Vagina (tissue), 2 donors: ENCODE measurements at places on chromosomes 1 and 21.

DNA sequence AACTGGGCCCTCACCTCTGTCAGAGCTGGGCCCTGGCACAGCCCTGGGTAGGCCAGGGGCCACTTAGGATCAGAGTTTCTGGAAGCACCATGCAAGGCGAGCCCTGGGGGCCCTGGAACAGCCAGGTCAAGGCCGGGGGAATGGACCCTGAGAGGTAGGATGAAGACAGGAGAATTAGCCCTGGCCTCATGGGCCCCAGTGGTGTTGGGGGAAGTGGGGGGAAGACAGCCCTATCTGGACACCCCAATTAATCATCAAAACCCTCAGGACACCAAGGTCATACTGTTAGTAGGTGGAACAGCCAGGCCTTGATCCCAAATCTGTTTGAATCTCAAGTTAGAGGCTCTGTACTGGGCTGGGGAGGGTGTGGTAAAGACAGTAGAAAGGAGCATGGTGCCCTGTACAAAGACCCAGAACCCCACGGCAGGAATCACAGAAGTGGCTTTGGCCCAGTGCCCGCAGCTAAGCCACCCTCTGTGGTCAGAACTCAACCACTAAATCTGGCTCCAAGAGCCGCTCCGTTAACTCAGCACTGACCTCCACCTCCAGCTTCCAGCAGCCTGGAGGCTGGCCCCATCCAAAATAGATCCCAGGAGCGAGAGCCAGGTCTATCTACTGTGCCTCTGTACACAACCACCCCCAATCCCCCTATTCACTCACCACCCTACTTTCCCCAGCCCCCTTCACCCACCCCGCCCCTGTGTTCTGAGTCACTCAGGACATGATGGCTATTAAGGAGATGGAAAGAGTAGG is 14.0 kb upstream of the TRIM63 start:
- no peak for DNase-seq

- DNase-seq, result no peak
Observed at GRCh38 chr1:75707191-75707590, 17.3 kb upstream of the ACADM start.

DNA sequence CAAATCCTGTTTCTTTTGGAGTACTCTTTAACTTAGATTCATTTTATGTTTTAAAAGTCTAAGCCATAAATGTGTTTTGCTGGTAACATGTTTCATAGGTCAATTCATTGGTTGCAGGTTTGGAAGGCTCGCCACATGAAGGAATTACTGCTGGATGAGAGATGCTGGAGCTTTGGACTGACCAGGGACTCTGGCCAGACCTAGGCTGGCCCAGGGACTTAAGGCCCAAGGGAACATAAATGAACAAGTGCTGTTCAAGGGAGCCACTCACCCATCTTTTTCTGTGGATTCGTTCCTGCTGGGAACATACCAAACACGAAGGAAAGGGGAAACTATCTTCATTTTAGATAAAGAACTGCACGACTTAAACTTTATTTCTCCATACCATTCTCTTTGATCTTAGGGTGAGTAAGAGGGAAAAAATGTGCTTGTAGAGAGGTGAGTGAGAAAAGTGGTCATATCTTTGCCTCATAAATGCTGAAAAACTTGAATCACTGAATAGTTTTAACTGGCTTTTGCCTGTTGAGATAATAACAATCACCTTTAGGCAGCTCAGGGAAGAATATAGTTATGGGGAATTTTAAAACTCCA is 15.3 kb upstream of the SHCBP1L start:
- no peak for DNase-seq

GRCh38 chr1:177558372-177558771 is 387.6 kb downstream of the BRINP2 start:
- DNase-seq, result no peak

GRCh38 chr1:19068639-19069276 is 112.3 kb upstream of the IFFO2 start:
- no peak for DNase-seq

- DNase-seq, result no peak
Observed at GRCh38 chr1:198672124-198672523, 33.3 kb downstream of the PTPRC start.

GRCh38 chr1:187509091-187509490 is 680.3 kb downstream of the PLA2G4A start:
- no peak for DNase-seq

GRCh38 chr1:111955755-111956154 is 33.7 kb downstream of the KCND3 start:
- no peak for DNase-seq

DNA sequence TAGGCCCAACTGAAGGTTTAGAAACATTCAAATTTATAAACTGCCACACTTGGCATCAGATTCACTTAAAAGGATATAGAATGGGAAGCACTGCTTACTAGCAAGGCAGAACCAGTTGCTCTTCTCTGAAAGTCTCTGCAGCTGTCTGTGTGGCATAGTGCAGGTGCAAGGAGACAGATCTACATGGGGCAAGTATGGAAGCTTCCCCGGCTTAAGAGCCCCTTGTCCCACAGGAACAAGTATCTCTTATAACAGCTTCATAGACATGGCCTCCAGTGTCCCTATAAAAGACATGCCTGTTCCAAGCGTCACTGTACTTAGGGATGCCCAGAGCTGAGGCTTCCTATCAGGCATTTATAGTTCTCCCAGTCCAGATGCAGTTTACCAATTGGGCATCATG is 26.5 kb downstream of the ZBTB8B start:
- DNase-seq, result no peak

- DNase-seq, result no peak
Observed at GRCh38 chr1:95004013-95004412, 68.7 kb downstream of the ALG14 start.

DNA sequence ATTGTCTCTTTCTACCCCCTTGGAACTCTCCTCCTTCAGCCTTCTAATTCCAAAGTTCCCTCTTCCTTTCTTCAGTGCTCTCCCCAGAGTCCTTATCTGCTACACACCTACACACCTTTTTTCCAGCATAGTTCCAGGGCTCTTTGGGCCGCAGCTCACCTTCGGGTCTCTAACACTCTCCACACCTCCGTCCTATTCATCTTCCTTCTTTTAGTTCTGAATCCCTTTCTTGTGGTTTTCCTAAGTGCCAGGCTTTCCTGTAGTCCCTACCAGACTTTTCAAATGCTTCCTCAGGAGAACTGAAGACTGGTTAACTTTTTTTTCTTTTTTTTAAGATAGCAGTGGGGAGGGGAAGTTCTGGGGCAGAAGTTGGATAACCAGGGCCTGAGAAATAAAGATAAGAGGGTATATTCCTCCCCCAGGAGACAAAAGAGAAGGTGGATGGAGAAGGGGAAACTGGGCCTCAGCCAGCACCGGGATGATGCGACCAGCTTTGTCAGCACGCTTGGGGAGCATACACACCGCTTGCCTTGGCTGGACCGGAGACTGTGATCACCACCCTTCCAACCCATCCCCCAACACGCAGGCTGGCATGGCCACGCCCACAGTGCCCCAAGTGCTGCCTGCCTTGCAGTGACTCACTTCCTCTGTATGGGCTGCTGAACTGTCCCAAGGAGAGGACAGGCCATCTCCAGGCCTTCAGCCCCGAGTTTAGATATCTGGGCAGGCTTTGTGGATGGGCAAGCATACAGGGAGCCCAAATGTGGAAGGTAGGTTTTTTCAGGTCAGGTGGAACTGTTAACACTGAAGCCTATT is 2.5 kb upstream of the CERS2 start:
- DNase-seq, result no peak

DNA sequence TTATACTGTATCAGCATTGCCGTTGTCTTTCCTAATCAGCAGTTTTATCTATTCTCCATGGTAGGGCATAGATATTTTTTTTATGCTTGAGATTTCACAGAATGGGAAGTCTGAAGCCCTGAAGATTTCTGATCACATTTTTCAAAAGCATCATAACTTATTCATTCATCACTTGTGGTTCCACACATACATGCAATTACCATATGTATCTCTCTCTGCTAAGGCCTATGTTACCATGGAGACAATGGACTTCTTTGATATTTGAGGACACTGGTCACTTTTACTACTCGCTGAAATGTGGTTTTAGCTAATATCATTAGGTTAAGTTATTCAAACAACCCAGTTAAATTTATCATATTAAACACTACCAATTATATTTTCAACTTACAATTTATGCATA is 1827.0 kb downstream of the MRPL39 start:
- no peak for DNase-seq

DNA sequence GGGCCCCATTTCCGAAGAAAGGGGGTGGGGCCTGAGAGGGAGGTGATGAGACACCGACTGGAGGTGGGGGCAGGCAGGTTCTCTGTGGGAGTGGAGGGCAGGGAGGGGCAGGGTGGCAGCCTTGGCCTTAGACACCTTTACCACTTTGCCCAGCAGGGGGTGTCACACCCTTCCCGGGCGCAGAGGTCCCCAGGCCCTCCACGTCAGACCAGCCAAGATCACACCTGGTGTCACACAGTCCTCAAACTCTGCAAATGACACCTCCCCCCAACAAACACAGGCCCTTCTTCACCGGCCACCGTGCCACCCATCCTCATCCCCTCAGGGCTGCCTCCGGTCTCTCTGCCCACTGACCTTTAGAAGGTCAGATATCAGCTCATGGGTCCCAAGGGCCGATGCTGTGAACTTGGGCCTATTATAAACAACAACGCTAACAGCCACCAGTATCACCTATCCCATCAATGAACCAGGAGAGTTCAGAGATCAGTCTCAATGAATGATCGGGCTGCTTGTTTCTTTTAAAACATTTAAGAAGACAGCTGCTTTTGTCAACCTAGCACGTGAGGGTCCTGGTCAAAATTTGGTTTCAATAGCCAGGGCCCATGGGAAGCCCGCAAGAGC is 103.9 kb downstream of the CASZ1 start:
- no peak for DNase-seq

DNA sequence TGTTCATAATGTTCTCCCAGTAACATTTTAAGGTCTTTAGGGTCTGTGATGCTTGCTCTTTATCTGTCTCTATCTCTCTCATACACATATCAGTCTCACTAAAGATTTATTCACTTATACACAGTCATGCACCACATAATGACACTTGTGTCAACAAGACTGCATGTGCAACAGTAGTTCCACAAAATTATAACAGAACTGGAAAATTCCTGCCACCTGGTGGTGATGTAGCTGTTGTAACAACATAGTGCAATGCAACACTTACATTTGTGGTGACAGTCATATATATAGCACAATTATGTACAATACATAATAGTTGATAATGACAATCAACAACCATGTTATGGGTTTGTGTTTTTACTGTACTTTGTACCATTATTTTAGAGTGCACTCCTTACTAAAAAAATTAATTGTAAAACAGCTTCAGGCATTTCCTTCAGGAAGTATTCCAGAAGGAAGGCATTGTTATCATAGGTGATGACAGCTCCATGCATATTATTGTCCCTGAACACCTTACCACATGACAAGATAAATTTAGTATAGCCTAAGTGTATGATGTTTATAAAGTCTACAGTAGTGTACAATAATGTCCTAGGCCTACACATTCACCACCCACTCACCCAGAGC is 8.1 kb downstream of the TDRD5 start:
- no peak for DNase-seq

GRCh38 chr1:83098131-83098530 is 900.8 kb downstream of the TTLL7 start:
- no peak for DNase-seq

- DNase-seq, result no peak
Observed at GRCh38 chr1:2474933-2475371, 1.1 kb upstream of the PLCH2 start.

DNA sequence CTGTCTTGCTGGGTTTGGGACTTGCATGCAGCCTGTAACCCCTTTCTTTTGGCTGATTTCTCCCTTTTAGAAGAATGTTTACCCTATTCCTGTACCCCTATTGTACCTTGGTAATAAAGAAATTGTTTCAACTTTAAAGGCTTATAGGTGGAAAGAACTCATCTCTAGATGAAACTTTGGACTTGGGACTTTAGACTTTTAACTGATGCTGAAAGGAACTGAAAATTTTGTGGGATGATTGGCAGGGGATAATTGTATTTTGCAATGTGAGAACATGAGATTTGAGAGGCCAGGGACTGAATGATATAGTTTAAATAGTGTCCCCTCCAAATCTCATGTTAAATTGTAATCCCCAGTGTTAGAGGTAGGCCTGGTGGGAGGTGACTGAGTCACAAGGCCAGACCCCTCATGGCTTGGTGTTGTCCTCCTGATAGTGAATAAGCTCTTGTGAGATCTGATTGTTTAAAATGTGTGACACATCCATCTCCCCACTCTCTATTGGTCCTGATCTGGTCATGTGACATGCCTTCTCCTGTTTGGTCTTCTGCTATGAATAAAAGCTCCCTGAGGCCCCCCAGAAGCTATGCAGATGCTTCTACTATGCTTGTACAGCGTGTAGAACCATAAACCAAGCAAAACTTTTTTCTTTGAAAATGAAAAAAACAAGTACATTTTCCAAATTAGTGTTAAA is 1621.3 kb upstream of the B3GALT2 start:
- DNase-seq, result no peak

DNA sequence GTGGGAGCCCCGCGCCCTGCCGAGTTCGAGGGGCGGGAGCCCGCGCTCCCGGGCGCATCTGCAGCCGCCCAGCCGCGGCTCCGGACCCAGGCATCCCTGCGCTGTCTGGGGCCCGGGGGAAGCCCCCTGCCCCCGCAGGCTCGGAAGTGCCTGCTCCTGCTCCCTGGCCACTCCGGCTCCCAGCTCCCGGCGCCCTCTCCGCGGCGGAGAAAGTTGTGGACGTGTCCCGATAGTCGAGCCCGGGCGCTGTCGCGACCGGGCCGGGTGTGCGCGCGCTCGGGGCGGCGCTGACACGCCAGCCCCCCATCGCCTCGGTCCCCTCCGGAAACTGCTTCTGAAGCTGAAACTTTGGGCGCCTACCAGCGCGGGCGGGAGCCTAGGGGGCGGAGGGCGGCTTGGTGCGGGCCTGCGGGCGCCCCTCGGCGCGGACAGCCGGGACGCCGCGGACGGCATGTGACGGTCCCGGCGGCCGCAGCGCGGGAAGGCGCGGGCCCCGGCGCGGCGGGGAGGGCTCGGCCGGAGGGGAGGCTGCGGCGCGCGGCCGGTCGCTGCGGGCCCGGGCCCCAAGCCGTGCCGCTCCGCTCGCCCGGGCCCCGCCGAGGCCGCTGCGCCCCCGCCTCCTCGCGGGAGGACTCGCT is 515 bp downstream of the MAN1C1 start:
- DNase-seq, result no peak

DNA sequence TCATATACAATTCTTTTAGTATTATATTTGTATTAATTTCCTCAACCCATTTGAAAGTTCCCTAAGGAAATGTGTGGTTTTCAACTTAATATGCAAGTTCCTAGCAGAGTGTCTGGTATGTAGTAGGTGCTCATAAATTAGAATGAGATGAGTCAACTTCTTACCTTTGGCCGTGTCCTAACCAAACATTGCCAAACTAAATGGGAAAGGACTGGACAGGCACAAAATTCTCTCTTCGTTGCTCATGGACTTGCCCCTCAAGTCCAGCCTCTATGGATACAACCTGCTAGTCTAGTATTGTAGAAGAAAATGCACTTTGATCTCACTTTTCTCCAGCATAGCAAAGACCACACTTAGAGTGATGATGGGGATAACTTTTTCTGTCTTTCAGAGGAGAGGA is 11.6 kb upstream of the MRPS14 start:
- DNase-seq, result no peak

DNA sequence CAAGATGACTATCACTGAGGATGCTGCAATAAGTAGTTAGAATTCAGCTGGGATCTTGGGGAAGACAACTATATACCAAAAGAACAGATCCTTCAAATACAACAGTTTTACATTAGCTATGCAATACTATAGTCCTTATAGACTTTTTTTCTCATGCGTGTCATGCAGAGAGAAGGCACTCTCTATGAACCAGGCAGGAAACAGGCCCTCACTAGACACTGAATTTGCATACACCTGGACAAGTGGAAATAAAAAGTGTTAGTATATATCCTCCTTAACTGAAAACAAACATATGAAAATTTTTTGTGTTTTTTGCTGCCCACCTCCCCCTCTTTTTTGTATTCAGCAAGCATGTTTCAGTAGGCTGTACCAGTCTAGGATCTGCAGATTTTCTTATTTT is 29.9 kb downstream of the TMCO1 start:
- no peak for DNase-seq
